ENCODE measurements at places on chromosomes 2 and 18.

DNA sequence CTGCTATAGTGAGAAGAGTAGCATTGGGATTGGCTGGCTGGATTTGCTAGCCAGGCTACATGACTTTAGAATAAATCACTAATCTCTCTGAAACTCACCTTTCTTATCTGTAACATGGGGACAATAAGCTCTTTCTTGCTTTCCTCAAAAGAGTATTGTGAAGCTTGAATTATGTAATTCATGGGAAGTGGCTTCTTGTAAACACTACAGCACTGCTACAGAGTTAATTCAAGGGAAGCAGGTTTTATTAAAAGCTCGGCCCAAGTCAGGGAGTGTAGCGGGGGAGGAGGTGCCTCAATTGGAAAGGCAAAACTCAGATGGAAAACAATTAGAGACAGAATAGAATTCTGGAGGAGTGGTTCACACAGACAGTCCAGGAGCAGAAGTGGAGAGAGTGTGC, 100.9 kb upstream of the CELF4 start:
- DNase-seq = no peak

- no peak for DNase-seq
Observed at GRCh38 chr2:32358111-32358482, 1.3 kb downstream of the BIRC6 start.

DNA sequence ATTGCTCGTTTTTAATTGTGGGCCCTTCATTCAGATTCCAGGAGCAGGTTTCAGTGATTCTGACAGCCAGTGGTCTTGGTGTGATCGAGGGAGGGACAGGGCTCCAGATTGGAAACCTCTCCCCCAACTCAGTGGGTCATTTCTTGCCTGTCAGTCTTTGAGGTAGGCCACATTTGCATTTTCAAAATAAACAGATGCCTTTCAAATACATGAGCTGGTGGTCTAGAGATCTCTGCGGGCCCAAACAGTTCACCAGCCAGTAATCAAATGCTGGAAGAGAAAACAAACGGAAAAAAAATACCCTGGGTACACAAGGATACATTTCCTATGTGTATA, 210.4 kb upstream of the SP5 start:
- DNase-seq = no peak

DNA sequence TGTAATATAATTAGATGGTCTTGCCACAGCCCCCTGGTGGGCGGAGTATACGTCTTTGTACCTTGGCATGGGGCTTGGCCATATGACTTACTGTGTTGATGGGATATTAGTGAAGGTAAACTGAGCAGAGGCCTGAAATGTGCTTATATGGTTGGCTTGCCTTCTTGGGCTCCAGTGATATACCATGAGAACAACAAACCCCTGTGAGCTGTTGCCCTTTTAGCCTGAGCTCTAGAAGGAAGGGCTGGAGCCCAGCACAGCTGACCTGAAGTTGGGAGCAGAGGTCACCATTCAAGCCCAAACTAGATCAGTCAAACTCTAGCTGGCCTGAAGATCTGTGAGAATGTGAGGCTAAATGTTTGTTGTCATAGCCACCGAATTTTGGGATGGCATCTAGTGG, 75.2 kb upstream of the CD302 start:
- DNase-seq = no peak

DNA sequence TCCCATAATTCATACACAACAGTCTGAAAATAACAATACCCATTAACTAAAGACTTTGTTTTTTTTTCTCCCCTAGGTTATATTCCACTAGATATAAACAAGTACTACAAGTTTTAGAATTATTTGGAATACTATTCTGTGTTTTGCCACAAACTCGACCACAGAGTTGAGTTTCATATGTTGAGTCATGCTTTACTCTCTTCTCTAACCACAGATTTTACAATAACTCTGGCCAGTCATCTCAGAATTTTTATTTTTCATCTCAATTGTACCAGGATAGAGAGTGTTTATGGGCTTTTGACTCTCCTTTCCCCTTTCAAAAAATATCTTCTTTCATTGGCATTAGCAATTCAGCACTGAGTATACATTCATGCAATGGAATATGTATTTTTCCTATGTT, 348.7 kb upstream of the GALNT5 start:
- DNase-seq = no peak

DNA sequence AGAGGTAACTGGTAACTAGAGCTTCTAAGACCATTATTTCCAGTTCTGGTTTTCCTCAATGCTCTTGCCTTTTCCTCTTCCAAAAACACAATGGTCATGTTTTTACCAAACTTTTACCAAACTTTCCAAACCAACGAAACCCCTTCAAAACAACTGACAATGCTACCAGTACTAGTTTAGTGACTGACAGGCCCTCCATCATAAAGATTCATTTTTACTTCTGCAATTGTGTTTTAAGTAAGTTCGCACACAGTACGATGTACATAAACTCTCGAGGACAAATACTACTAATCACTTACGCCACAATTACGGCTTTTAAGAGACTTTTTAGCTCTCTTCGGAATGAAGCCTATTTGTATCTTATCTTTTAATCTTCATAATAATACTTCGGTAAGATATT, 900 bp downstream of the C18orf32 start:
- no peak for DNase-seq

- DNase-seq = no peak
Observed at GRCh38 chr2:157810037-157810436, 66.1 kb downstream of the ACVR1 start.

DNA sequence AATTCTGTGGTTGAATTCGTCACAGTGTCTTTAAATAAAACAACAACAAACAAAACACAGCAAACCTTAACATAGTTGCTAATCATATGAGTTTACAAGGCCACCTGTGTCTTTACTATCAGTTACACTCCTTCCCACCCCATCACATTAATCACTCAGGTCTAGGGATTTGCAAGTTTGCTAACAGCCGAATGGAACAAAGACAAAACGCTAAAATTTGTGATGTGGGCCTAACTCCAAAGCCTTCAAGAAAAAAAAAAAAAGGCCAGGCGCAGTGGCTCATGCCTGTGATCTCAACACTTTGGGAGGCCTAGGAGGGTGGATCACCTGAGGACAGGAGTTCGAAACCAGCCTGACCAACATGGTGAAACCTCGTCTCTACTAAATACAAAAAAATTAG, 566 bp upstream of the POLI start:
- DNase-seq = no peak

Data from Right ventricle myocardium inferior (tissue), 1 donor.